ENCODE measurements at places on chromosomes 7 and 10.

DNA sequence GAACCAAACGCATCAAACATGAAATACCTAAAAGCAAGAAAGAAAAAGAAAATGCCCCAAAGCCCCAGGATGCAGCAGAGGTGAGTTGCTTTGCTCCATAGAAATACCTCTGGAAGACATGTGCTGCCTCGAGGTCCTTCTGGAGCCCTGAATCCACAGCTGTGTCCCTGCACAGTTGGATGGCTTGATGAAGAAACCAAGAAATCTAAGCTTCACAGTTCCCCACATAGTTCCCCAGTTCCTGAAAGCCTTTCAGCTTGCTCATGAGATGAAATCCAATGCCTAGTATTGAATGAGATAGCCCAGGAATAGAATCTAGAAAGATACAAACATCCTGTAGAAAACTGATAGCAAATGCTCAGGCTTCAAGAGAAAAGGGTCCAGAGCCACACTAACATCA is 182.8 kb downstream of the RTKN2 start:
- DNase-seq = no peak

GRCh38 chr10:282294-283139 is 147.3 kb downstream of the ZMYND11 start:
- no peak for DNase-seq

DNA sequence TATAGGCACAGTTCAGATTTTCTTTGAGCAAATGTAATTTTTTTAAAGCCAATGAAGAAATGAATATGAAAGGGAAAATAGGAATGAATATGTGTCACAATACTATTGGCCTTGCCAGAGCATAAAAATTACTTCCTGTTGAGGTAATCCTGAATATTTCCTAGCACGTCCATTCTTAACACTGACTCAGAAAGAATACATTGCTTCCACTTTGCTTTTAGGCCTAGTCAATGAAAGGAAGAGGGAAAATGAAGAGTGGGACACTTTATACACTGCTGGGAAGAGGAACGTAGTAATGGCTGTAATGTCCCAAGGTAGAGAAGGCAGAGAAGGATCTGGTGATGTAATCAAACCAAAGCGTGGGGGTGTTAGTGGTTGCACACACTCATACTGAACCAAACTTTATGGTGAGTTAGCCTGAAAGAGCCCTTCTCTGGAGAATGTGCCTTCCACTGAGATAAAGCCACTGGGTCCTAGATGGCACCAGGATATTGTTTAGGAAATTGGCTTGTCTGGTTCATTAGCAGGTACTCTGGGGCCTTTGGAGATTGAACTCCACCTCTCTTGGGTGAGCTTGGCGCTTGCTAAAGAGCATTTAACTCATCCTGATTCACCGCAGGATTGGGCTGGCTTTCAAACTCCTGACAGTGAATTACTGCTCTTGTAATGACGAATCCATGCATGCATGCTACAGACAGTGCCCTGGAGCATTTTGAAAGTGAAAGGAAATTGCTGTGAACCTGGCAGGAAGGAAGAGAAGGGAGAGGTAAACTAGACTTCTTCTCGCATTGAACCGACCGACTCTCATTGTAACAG is 254.9 kb downstream of the KIAA1217 start:
- no peak for DNase-seq

DNA sequence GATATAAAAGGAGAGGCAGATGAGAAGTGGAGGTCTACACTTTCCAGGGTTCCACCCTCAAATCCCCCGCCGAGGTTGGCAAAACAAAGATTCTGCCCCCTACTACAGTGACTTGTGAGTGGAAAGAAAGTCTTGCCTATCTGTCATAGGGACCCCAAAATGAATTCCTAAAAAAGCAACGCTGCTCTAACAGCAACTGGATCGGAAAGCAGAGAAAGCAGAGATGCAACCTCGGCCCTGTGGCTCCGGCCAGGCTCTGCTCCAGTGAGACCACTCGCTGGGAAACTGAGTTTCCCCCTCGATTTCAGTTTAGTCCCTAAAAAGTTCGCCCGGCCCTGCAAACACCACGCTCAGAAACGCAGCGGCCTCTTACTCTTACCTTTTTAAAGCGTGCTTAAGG is 297.9 kb upstream of the NFE2L3 start:
- DNase-seq = no peak

DNA sequence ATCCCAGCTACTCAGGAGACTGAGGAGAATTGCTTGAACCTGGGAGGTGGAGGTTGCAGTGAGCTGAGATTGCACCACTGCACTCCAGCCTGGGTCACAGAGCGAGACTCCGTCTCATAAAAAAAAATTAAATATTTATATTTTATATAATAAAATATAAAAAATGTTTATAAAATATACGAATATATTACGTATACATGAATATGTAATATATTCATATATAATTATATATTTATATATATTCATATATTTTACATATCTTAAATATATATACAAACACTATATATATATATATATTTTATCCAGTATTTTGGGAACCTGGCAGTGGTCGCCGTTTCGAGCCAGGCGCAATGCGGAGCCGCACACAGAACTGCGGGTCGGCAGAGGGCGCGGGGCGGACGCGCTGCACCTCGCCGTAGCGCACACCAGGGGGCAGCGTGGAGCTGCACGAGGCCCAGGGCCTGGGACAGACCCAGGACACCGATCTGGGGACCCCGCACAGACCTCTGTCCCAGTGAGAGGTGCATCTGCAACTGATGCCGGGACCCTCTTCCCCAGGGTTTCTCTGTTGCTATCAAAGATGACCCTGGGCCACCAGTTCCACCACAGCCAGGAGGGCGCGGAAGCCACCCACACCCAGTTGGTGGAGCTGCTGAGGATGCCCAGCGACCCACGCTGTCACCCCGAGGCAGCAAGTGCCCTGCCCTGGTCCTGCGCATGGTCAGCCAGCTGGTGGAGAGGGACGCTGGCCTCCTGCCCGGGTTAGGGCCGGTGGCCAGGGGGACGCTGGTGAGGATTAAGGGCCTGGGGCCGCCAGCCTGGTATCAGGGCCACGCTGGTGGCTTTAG is 22.7 kb downstream of the AP5Z1 start:
- no peak for DNase-seq

DNA sequence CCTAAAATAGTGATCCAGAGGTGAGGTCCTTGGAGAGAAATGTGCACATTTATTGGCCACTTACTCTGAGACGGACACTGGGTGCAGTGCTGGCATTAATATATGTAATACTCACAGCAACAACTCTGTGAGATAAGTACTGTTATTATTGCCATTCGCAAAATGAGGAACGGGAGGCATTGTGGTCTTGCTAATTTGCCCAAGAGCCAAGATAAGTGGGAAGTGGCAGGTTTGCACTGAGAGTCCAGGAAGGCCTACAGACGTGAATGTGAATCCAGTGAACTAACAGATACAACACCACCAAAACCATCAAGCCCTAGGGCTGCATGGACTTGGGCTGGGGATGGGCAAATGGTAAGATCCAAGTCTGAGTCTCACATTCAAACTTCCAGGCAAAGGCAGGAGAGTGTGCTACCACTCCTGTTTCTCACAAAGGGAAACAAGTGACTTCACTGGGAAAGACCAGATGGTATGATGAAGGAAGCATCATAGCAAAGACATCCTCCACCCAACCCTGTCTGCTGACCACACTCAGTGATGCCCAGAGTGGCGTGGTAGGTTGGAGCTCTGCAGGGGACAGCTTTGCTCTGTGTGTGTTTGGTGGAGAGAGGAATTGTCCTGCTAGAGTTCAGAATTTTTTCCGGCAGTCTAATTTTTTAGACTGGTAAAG is 19.2 kb downstream of the TMEM273 start:
- DNase-seq = no peak

- no peak for DNase-seq
Measured at GRCh38 chr7:44541-44896, 147.9 kb upstream of the FAM20C start.

GRCh38 chr10:29926693-29927048 is 132.7 kb downstream of the JCAD start:
- no peak for DNase-seq

GRCh38 chr7:139049936-139050335 is 14.1 kb upstream of the ZC3HAV1L start:
- no peak for DNase-seq

GRCh38 chr10:48289501-48290238 is 15.2 kb upstream of the FRMPD2 start:
- DNase-seq = no peak

- no peak for DNase-seq
Measured at GRCh38 chr7:18513343-18513742, 17.8 kb downstream of the HDAC9 start.

DNA sequence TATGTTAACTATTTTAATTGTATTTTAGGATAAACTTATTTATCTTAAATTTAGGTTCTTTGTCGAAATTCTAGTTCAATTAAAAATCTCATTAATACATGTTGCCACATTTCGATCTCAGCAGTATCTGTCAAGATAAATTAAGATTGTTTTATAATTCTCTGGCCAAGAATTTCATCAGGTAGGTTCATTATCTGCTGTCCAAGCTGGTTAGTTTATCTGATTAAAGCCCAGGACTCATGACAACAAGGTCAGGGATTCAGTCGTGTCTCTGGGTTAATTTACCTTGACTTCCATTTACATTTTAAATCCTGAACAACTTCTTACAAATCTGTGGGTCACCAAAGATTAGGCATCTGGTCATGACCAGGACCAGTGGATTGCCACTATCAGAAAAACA is 7.6 kb downstream of the STEAP4 start:
- no peak for DNase-seq

- no peak for DNase-seq
Measured at GRCh38 chr7:44565795-44566559, 7.7 kb downstream of the DDX56 start.

DNA sequence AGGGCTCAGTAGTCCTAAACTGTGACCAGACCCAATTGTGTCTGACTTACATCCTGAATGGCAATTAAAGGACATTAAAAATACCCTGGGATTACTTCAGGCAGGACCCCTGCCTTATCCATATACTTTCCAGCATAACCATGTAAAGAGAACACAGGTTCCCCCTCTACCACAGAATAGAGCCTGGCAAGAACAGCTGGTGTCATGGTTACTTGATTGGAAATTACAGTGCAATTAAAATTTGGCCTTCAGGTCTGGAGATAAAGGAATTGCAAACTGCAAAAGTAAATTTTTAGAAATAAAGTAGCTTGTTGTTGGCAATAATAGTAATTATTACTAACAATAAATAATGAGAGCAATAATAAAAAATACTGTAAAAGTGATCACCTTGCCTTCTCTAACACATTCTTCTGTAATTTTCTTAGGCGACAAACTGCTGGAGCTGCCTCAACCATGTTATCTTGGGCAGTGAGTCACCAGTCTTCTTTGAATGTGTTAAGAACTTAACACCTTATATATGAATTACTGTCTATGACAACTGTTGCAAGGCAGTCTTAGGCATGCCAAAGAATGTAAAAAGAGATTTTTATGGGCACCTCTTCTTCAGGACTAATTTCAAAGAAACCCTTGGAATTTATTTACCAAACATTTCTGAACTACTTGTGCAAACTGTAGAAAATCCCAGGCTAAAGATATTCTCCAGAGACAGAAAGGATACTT is 53.7 kb downstream of the HIBADH start:
- no peak for DNase-seq

DNA sequence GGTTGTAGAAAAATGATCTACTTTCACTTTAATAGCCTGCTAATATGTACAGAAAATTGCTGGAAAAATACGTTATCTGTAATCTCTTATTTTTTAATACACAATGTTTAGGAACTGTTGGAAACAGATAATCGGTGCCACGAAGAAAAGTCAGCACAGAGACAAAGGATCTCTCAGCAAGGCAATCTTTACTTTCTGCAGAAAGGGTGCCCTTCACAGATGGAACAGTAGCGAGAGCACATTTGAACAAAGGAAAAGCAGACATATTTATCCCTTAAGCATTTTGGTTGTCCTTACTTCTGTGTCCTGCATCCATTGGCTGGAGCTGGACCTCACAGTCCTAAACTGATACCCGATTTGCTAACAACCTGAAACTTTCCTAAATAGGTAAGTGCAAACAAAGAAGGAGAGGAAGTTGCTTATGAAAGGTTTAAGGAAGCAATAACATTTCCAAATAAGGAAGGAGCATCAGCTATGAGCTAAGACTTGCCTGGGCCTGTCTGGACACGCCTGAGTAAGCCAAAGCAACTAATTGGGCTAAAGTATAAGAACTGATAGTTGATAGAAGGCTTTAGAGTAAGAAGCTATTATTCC is 640.0 kb downstream of the SH2D4B start:
- DNase-seq = no peak

GRCh38 chr7:110600956-110601355 is 490.0 kb upstream of the LRRN3 start:
- no peak for DNase-seq

DNA sequence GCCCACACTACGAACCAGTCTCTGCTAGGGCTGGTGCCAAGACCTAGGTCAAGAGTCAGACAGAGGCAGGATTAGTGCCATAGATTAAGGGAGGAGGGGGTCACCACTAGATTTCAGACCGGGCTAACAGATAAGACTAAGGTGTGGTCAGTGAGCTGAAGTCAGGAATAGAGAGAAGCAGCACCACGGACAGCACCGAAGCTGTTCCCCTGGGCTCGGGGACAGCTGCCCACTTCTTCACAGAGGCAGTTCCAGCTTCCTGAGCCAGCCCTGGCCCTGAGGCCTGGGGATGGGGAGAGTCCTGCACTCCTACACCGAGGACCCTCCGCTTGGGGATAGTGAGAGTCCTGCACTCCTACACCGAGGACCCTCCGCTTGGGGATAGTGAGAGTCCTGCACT is 11.2 kb upstream of the JAKMIP3 start:
- no peak for DNase-seq

GRCh38 chr7:82268632-82269031 is 174.9 kb downstream of the CACNA2D1 start:
- DNase-seq = no peak

GRCh38 chr7:47535035-47535703 is 46.7 kb downstream of the TNS3 start:
- DNase-seq = no peak

GRCh38 chr7:120184866-120185265 is 88.1 kb upstream of the KCND2 start:
- DNase-seq = no peak

Data from esophagus squamous epithelium (tissue), 5 donors.